ENCODE measurements at places on chromosomes 3 and 15.

DNA sequence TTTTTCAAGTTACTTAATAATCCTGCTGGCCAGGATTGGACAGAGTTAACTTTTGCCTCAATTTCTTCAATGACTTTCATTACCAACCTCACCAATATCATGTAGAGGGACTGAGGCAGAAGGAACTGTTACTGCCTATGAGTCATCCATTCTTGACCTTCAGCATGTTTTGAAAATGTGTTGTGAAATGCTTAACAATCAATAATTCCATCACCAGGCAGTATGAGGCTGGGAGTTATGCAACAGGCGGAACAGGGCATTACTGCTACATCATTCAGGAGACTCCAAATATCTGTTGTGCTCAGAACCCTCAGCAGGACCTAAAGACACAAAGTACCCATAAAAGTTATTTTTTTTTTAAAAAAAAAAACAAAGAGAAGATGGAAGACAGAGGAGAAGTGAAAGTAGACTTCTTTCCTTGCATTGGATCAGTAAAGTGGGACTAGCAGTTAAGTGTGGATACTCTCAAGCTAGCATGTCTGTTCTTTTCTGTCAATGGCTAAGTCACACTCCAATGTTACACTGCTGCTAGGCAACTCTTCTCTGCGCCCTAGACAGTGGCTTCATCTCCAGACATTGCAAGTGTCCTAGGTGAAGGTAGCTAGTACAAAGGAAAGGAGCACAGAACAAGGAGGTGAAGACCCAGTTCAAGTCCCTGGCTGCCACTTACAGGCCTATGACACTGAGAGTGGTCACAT, 184.9 kb upstream of the LPP start:
- DNase-seq = no peak

DNA sequence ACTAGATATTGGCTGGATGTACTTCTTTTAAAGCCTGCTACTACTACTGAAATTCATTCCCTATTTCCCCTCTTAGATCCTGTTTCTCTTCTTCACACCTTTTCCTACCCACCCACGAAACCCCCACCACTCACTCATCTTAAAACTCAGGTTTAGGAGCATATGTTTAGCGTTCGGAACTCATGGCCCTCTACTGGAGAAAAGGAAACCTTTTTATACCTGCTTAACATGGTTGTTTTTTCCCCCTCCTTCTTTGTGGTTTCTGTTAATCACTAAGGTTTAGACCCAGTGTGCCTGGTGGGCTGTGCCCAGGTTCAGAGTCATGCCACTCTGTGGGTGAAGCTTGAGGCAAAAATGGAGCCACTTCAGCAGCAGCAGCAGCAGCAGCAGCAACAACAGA, 2.6 kb downstream of the ARID3B start:
- DNase-seq = no peak

- no peak for DNase-seq
Measured at GRCh38 chr3:173913397-173913796, 515.9 kb downstream of the NLGN1 start.

GRCh38 chr3:129481766-129482332, 41.8 kb downstream of the IFT122 start:
- no peak for DNase-seq

DNA sequence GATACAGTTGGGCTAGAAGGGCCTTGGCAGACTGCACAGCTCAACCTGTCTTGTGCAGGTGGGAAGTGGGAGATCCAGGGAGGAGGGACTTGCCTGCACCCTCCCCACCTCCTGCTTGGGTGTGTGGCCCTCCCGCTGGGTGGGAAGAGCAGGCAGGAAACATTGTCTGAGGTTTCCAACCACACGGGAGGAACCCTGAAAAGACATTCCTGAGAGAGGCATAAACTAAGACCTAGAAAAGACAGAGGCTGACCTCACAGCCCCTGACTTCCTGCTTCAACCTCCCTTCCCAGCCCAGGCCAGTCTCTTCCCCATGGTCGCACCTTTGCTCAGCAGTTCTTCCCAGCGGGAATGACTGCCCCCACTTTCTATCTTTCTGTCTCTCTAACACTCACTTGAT, 46.3 kb upstream of the INSYN1 start:
- no peak for DNase-seq

GRCh38 chr3:170420307-170420821, 1.7 kb downstream of the CLDN11 start:
- no peak for DNase-seq

GRCh38 chr3:166889241-166889640, 490.9 kb downstream of the ZBBX start:
- DNase-seq = no peak

GRCh38 chr3:136606990-136607389, 145.2 kb downstream of the STAG1 start:
- DNase-seq = no peak

DNA sequence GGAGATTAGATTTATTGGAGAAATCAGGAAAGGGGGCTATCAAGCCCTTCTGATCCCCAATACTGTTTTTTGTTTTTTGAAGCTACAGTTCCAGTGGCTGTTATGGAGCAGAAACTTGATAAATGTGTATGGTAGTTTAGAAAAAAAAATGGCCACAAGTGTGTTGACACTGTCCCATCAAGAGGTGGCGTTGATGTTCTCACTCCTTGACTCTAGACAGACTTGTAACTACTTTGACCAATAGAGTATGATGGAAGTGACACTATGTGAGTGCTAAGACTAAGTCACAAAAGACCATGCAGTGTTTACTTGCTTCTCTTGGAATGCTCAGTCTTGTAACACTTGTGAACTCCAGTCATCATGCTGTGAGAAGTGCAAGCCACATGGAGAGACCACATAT, 356.7 kb downstream of the PDCD6IP start:
- DNase-seq = no peak

- peak; percentile 13 for DNase-seq
Measured at GRCh38 chr3:167684388-167684993, 30.7 kb upstream of the WDR49 start.

GRCh38 chr3:194767446-194768207, 81.9 kb downstream of the FAM43A start:
- no peak for DNase-seq

DNA sequence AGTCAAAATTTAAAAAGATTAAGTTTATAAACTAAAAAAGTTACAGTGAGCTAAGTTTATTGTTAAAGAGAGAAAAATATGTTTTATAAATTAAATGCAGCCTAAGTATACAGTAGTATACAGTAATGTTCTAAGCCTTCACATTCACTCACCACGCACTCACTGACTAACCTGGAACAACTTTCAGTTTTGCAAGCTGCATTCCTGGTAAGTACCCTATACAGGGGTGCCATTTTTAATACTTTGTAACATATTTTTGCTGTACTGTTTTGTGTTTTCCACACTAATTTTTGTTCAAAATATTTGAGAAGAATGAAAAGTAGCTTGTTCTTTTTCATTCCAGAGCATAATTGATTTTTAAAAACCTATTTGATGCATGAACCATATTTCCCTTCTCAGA, 524.9 kb downstream of the RBMS3 start:
- DNase-seq = no peak

GRCh38 chr3:73206030-73206429, 144.6 kb downstream of the EBLN2 start:
- DNase-seq = no peak

DNA sequence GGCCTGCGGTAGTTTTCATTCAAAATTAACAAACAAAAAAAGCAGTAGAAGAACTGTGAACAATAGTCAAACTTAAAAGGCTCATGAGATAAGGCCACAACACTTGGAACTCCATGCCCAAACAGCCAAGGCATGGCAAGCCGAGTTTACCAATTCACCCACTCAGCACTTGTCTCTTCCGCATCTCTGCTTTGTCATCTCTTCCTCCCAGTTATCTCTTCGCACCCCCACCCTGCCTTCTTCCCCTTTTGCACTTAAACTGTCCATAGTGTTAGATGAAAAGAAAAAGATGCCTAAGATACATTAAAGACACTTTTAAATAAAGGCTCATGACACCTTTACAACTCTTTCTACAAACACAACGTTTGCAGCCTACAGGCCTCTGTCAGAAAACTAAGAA, 11.1 kb downstream of the TLE3 start:
- DNase-seq = no peak

GRCh38 chr3:67804089-67804488, 149.7 kb upstream of the SUCLG2 start:
- DNase-seq = no peak

GRCh38 chr15:85865070-85865684, 70.5 kb upstream of the KLHL25 start:
- DNase-seq = no peak

GRCh38 chr3:65623362-65623761, 415.4 kb downstream of the MAGI1 start:
- DNase-seq = no peak

- DNase-seq = no peak
Measured at GRCh38 chr3:46706771-46707582, 5.8 kb downstream of the TMIE start.

DNA sequence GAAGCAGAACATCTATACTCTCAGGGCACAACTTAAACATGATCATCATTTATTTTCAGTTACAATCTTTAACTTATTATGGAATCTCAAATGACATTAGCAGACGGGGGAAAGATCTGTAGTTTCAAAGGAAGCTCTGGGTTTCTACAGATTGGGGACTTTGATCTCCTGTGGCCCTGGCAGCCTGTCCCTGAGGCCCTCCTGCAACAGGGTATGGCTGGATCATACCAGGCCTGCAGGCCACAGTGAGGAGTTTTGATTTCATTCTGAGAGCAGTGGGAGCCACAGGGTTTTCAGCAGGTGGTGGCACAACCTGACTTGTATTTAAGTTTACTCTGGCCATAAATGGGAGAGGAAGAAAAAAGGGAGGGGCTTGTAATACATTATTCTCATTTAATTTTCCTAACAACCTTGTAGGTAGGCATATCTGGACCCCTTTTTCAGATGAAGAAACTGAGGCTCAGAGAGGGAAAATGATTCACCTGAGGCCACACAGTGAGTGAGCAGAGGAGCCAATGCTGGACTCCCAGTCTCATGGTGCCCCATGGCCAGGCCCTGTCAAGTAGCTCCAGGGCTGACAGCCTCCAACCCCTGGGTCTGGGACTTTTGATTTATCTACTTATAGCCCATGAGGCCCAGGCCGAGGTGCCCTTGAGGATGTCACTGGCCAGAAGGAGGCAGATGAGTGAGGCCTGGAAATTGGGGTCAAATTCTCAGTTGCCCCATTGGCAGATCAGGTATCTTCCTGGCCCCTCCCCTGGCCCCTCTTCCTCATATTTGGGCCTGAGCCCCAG, 71.0 kb downstream of the ATP2B2 start:
- DNase-seq = no peak

DNA sequence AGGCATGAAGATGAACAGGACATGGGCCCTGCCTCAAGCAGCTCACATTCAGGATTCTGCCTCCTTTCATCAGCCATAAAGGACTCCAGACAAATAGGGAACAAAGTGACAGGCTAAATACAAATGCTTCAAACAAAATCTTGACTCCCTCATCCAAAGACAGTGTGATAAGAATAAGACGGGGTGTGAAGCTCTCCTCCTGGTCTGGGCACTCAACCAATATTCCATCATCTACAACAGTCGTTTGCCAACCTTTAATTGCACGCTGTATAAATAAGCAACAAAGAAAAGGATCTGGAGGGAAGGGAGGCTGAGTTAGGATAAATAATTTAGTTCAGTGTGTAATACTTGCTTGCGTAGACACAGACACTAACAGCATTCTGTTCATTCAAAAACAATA, 5.4 kb downstream of the CCDC54 start:
- no peak for DNase-seq

- no peak for DNase-seq
Measured at GRCh38 chr3:86869566-86869965, 121.4 kb downstream of the VGLL3 start.

DNA sequence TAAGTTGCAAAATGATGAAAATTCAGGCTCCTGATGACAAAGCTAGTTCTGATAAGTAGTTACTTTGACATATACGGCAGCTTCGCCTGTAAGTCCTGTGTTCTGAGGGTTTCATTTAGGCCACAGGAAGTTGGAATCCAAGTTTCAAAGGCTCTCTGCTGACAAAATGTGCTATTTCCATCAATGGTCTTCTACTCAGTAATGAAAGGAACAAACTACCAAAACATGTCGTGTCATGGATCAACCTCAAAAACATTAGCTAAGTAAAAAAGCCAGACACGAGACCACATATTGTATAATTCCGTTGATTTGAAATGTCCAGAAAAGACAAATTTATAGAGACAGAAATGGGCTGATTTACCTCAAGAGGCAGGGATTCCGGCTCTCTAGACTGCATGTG, 22.5 kb downstream of the NGRN start:
- no peak for DNase-seq

DNA sequence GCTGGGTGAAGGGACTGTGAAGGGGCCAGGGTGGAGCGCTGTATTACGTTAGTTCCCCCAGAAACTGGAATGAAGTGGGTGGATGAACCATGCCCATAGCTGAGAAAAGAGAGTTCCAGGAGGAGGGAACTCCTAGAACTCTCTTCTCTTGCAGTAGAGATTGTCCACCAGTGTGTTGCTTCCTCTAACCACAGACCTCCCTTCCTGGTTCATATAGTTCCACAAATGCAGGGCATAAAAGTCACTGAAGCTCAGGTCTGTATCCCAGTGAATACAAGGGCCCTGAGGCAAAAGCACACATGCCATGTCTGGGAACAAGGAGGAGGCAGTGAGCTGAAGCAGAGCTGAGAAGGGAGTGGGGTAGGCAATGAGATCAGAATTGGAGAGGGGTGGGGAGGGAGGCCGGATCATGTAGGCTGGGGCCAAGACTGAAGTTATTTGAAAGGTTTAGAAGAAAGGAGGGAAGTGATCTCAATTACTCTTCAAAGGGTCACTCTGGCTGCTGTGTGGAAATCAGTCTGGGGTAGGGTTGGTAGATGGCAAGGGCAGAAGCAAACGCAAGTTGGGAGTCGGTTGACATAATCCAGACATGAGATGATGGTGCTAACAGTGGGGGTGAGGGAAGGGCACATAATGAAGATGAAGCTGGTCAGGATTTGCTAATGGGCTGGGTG, 6.5 kb downstream of the A4GNT start:
- no peak for DNase-seq

- no peak for DNase-seq
Measured at GRCh38 chr3:172501540-172501939, 21.7 kb downstream of the TNFSF10 start.

- no peak for DNase-seq
Measured at GRCh38 chr3:152621006-152621868, 213.7 kb upstream of the P2RY1 start.

DNA sequence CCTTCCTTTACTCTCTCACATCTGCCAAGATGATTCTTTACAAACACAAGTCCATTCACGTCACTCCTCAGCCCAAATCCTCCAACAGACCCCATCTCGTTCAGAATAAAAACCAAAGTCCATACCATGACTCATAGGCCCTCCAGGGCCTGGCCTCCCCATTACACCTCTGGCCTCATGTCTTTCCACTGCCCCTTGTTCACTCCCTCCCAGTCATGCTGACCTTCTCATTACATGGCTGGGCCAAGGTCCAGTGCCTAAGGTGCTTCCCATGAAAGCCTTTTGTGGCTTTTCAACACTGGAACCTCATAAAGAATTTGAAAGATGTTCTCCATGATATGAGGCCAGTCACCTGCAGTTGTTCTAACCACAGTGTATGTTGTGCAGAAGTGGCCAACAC, 44.5 kb downstream of the NEK10 start:
- DNase-seq = no peak

Data from GM12864 (cell line).